ENCODE measurements at places on chromosomes 13 and 19.

GRCh38 chr13:113785051-113786010 is 26.3 kb downstream of the TMEM255B start:
- no peak overlapping the region for H3K27ac ChIP-seq
- H3K36me3 ChIP-seq, result no peaks in the 10 kb centered on the region
- no peak for DNase-seq
- no peaks in the 10 kb centered on the region for H3K4me1 ChIP-seq
- no peak overlapping the region for H3K4me3 ChIP-seq
- peaks cover 2% of the 10 kb centered on the region for H3K27me3 ChIP-seq

GRCh38 chr13:113990321-113990837 is 16.5 kb upstream of the C13orf46 start:
- no peak overlapping the region for H3K4me3 ChIP-seq
- H3K36me3 ChIP-seq, result peaks cover 37% of the 10 kb centered on the region
- no peak overlapping the region for H3K27ac ChIP-seq
- no peaks in the 10 kb centered on the region for H3K27me3 ChIP-seq

DNA sequence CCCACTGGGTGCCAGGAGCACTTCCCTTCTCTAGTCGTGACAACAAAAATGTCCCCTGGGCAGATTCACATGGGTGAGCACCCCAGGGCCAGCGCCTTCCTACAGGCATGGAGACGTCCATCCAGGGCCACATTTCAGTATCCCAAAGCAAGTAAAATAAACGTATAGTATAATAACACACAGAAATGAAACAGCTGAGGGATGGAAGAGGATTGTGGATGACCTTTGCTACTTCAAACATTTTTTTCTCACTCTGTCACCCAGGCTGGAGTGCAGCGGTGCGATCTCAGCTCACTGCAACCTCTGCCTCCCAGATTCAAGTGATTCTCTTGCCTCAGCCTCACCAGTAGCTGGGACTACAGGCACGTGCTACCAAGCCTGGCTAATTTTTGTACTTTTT is 28.2 kb downstream of the CILP2 start:
- H3K27ac ChIP-seq, result no peak overlapping the region
- no peaks in the 10 kb centered on the region for H3K36me3 ChIP-seq
- no peak overlapping the region for H3K4me3 ChIP-seq
- no peaks in the 10 kb centered on the region for H3K4me1 ChIP-seq

DNA sequence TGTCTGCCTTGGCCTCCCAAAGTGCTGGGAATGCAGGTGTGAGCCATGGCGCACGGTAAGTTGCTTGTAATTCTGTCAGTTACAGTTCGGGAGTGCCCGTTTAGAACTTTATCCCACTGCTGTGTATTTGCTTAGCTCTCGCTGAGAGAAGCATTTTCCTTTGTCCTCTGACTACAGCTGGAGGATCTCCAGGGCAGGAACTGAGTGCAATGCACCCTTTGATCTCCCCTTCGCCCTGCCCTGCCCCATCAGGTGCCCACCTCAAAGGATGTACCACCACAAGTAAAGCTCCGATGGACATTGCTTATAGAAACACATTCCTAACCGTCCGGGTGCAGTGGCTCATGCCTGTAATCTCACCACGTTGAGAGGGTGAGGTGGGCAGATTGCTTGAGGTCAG is 6.5 kb downstream of the BRME1 start:
- H3K4me1 ChIP-seq, result peaks cover 3% of the 10 kb centered on the region
- H3K27me3 ChIP-seq, result no peaks in the 10 kb centered on the region
- no peak overlapping the region for H3K4me3 ChIP-seq
- no peaks in the 10 kb centered on the region for H3K36me3 ChIP-seq

DNA sequence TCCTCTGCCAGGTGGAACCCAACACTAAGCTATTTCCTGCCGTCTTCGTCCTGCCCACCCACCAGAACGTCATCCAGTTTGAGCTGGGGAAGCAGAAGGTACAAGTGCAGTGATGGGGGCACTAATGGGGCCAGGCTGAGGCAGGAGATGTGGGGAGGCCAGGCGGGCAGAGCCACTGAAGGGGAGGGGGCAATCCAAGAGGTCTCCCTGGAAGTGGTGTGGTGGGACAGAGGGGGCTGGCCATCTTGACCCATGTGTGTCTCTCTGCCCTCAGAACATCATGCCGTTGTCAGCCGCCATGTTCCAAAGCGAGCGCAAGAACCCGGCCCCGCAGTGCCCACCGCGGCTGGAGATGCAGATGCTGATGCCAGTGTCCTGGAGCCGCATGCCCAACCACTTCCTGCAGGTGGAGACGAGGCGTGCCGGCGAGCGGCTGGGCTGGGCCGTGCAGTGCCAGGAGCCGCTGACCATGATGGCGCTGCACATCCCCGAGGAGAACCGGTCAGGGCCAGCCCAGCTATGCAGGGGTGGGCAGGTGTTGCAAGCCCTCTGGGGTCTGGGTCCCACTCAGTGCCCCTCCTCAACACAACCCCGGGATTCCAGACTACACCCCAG is 49.6 kb downstream of the RYR1 start:
- H3K36me3 ChIP-seq, result no peaks in the 10 kb centered on the region
- no peak for DNase-seq
- H3K4me3 ChIP-seq, result no peak overlapping the region

DNA sequence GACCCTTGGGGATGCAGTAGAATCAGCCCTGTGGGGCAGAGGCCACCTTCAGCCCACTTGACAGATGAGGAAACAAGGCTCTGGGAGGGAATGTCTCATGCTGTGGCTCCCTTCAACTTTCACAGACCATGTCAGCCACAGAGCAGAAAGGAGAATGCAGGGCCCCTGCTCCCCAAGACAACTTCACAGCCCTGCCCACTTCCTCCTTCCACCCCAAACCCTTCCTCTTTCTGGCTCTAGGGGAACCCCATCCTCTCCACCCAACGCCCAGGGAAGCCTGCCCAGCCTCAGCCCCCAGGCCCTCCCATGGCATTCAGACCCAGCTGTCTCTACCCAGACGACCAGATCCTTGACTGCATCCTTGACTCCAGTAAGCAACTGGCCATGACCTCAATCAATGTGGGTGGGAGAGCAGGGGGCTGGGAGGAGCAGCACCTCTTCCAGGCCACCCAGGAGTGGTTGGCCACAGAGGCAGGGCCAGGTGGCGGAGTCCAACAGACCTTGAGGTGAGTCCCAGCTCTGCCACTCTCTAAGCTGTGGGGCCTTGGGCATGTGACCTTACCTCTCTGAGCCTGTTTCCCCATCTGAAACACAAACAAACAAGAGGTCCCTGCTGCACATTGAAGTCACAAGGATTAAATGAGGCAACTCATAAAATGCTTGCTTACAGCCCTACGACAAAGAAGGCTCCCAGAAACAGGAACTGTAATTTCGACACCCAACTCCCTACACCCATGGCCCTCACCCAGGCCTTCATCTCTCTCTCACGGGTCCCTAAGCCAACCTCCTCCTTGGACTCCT is 15.8 kb downstream of the DEDD2 start:
- H3K27ac ChIP-seq, result peak overlapping the region; percentile 73
- peaks cover 66% of the 10 kb centered on the region for H3K4me1 ChIP-seq
- H3K27me3 ChIP-seq, result no peaks in the 10 kb centered on the region
- DNase-seq, result peak; percentile 94
- peaks cover 21% of the 10 kb centered on the region for H3K36me3 ChIP-seq

DNA sequence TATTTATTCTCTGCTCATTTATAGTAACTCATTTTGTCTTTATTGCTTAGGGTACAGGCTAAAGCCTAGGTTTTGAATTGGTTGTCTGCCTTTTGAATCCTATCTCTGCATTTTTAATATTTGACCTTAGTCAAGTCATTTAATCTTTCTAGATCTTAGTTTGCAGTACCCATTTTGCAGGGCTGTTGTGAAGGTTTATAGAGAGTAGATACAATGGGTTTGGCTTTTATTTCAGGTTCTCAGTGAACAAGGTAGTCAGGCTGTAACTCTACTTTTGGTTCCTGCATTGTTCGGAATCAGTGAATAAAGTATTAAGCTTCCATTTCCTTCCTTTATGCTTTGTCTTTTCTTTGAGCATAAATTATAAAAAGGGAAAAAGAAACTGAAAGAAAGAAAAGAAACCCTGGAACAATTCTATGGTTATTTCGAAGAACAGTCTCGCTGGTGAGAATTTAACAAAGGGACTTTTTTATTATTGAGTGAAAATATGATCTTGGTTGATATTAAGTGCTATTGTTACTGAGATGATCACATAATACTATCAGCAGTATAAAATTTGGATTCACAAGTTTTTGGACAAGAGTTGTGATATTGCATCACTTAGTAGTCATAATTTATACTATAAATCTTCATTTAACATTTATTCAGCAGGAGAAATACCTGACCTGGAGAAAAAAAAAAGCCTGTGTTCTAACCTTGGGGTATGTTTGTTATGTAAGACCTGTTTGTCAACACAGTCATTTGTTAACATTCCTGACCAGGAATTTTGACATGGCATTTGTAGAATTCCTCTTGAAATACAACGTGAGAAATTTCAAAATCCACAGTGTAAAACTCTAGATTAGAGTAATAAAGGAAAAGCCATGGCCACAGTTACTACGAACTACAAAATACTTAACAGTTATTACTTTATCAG is 91.3 kb downstream of the ZMYM2 start:
- peak overlapping the region; percentile 36 for H3K27ac ChIP-seq
- peaks cover 2% of the 10 kb centered on the region for H3K4me1 ChIP-seq
- H3K36me3 ChIP-seq, result peaks cover 17% of the 10 kb centered on the region
- DNase-seq, result no peak
- H3K27me3 ChIP-seq, result no peaks in the 10 kb centered on the region

DNA sequence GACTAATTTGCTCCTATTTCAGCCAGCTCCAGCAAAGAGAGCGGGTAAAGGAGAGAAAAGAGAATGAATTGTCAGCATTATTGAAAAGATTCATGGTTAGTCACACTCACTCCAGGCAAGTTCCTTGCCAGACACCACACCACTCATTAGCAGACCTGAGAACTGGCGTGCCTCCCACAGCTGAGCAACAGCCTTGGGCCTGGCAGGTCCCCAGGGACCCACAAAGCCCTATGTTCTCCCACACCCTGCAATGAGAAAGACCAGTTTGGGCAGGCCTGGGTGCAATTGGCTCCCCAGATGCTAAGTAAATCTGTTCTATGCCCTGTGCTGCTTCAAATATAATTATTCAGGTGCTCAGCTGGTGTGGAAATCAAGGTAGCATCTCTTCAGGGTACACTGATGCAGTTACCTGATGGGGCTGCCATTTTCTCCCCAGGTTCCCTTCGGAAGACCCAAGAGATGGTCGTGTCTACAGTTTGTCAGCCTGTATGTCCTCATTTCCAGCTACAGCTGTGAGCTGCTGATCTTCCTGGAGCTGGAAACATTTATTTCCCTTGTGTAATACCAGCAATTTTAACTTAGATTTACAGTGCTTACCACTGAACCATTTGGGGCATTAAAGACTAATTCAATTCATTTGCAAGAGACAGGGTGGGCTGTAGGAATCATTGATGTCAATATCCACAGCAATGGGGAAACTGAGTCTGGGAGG is 405.0 kb downstream of the COG6 start:
- H3K4me3 ChIP-seq, result no peak overlapping the region
- no peak overlapping the region for H3K27ac ChIP-seq
- H3K36me3 ChIP-seq, result no peaks in the 10 kb centered on the region
- peaks cover 16% of the 10 kb centered on the region for H3K4me1 ChIP-seq
- H3K27me3 ChIP-seq, result no peaks in the 10 kb centered on the region

DNA sequence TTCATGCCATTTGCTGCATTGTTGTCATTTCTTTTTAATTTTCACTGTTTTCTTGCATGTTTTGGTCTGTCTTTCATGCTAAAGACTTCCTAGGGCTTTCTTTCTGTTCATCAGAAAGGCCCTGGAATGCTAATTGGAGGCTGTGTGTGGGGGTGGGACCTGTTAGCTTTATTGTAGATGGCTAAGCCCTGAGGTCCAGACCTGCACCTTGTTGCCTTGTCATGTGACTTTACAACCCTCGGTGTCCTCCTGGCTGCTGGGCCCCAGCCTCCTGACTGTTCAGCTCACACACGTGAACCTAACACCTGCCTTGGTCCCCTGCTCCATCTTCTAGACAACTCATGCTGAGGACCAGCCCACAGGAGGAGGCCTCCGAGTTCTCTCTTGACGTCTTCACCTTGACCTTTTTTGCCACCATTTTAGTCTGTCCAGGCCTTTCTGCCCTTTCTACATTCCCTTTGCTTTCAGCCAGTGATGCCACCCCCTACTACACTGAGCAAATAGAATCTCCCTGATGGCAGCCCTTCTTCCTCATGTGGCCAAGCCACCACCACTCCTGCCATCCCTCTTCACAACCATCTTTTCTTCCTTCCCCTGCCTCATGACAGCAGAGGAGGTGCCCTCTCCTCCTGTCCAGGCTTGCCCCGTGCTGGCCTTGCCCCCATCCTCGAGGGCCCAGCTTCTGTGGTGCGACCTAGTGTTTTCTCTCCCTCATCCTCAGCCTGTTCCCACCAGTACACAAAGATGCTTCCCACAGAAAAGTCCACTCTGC is 41.4 kb upstream of the GPI start:
- no peak overlapping the region for H3K4me3 ChIP-seq
- no peaks in the 10 kb centered on the region for H3K4me1 ChIP-seq
- no peak for DNase-seq
- no peak overlapping the region for H3K27ac ChIP-seq
- H3K27me3 ChIP-seq, result no peaks in the 10 kb centered on the region
- no peaks in the 10 kb centered on the region for H3K36me3 ChIP-seq

GRCh38 chr13:79901336-79901735 is 420.4 kb downstream of the NDFIP2 start:
- H3K36me3 ChIP-seq, result no peaks in the 10 kb centered on the region
- H3K27me3 ChIP-seq, result no peaks in the 10 kb centered on the region
- H3K4me3 ChIP-seq, result no peak overlapping the region
- no peaks in the 10 kb centered on the region for H3K4me1 ChIP-seq

DNA sequence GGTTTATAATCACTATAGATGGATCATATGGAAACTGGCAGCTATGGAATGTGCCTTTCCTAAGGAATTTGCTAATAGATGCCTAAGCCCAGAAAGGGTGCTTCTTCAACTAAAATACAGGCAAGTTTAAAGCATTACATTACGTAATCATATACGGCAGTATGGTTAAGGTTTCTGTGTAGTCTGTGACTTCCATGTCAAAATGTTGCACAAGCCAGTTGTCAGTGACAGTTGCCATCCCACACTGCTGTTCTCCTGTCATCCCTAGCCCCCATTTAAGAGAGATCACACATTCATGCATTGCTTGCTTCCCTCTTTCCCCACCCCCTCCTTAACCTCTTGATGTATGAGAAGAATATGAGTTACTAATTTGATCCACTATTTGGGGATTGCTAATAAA is 47.3 kb downstream of the BRCA2 start:
- peaks cover 4% of the 10 kb centered on the region for H3K36me3 ChIP-seq
- H3K27ac ChIP-seq, result no peak overlapping the region
- H3K4me1 ChIP-seq, result no peaks in the 10 kb centered on the region

DNA sequence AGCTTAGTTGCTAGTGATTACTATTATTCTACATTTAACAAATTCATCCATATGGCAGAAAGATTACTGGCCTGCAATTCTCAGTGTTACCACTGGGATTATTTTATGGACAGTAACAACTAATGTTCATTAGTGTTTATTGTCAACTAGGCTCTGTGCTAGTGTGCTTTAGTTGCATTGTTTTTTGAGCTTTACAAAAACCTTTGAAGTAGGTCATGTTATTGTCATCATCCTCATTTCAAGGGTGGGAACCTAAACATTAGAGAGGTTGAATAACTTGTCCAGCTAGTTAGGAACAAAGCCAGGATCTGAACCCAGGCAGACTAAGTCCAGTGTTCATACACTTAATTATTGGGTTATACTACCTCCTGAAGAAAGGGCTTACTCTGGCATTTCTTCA is 27.8 kb upstream of the TDRD3 start:
- H3K4me1 ChIP-seq, result no peaks in the 10 kb centered on the region
- DNase-seq, result no peak
- no peak overlapping the region for H3K27ac ChIP-seq
- no peaks in the 10 kb centered on the region for H3K36me3 ChIP-seq

- DNase-seq, result peak; percentile 60
- H3K4me3 ChIP-seq, result peak within 1 kb of the TSS; percentile 36
- H3K27me3 ChIP-seq, result peaks cover 13% of the 10 kb centered on the region
- no peaks in the 10 kb centered on the region for H3K36me3 ChIP-seq
These were observed at the start of gene PRR36 for GRCh38 chr19:7874076-7874896. TSS of gene PRR36 (minus strand) at chr19:7874390. CDS start at chr19:7873689, 701 bp downstream.

GRCh38 chr13:77009011-77009410 is 17.1 kb downstream of the CLN5 start:
- H3K4me3 ChIP-seq, result no peak overlapping the region
- H3K27me3 ChIP-seq, result no peaks in the 10 kb centered on the region
- peaks cover 53% of the 10 kb centered on the region for H3K36me3 ChIP-seq
